ENCODE measurements at places on chromosomes 3 and 15. TPM values are rescaled to one million over a fixed set of nuclear protein-coding genes. Genes with fewer than 3 reads are reported as not detected.

Gene SI
- not detected for total RNA-seq

Gene ZBED2
- 2.3 TPM for total RNA-seq

Gene EPHB1
- 0.87 TPM for total RNA-seq

Gene CLDN11
- total RNA-seq, result 0.10 TPM

Gene CPEB1
- total RNA-seq, result not detected

Gene AQP9
- not detected for total RNA-seq

Gene SH3GL3
- total RNA-seq, result not detected

Gene CFAP91
- not detected for total RNA-seq
